Left cardiac atrium (tissue), 4 donors: ENCODE measurements at places on chromosomes 3 and 15. TPM values are rescaled to one million over a fixed set of nuclear protein-coding genes. Genes with fewer than 3 reads are reported as not detected.
A peak's percentile ranks its signal among the peaks of the same experiment; 100 is the strongest.

GRCh38 chr3:54999159-54999558, 71.3 kb upstream of the LRTM1 start:
- no peak for DNase-seq

- DNase-seq, result no peak
These were observed 31.4 kb downstream of the ALS2CL start for GRCh38 chr3:46661776-46662766.

- DNase-seq, result no peak
These were observed 150.3 kb upstream of the ARHGEF26 start for GRCh38 chr3:153970741-153971347.

DNA sequence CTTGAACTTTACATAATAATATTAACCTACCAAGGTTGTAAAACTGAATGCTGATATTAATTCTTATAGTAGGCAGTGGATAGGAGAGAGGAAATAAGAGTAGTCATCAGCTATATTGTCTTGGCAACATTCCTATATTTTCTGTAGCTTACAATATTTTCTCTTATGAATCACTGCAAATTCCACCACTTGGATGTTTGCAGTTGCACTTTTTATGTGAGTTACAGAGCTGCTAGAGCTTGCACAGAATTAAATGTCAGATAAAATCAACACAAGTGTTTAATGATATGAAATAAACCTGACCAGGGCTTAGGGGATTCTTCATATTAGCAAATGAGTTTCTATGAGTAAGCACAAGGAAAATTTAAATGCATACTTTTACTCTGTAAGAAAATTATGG, 1710.1 kb downstream of the SI start:
- DNase-seq, result no peak

Gene ACKR4
- 2.1 TPM for total RNA-seq

DNA sequence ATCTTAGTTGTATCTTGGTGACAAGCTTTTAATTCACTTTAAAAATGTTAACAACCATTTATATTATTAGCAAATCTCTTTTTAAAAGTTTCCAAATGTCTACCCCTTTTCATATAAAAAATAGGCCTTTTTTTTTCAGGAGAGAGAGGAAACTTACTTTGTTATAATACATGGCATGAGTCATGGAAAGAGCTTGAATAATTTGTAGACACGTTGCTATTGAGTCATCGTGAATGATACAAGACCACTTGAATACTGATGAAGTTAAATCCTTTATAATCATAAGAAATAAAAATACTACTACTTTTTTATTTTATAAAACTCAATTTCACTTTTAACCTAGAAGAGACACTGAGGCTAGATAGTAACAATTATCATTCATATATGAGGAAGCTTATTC, 70.3 kb upstream of the BBX start:
- no peak for DNase-seq

Gene KLHL6
- total RNA-seq, result 1.7 TPM

DNA sequence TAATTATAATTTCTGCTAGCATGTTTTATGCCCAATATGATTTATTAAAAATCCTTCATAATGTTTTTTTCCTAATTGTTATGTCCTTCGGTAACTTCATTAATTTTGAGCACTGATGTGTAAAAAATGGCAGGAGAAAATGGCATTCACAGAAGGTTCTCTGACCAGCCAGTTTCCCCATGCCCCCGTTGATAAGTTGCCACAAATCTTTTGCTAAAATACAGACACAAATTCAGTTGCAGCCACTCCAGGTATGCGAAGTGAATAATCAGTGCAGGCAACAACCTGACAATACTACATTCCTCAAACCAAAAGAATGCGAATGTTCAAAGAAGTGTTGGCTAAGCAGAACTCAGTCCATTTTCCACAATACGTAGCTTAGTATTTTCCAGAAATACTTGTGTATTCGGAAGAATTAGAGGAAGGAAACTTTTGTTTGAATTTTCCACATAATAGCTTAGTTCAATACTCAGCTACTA, 32.7 kb downstream of the CHL1 start:
- no peak for DNase-seq

Gene CDC25A
- 0.94 TPM for total RNA-seq

Gene PHLDB2
- 31.2 TPM for total RNA-seq

DNA sequence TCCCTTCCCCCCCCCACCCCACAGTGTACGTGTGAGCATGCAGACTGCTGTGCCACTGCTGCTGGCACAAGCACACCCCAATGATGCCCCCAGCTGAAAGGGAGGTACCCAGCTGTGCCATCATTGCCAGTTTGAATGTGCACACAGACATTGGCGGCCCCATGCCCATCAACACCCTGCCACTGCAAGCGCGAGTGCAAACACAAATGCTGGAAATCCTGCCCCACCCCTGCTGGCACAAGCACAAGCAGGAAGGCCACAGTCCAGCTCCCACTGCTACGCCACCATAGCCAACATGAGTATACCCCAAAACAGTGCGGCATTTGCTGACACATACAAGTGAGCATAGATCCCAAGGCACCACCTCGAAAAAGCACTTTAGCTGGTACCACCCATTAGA, 222.9 kb downstream of the SCAPER start:
- no peak for DNase-seq

DNA sequence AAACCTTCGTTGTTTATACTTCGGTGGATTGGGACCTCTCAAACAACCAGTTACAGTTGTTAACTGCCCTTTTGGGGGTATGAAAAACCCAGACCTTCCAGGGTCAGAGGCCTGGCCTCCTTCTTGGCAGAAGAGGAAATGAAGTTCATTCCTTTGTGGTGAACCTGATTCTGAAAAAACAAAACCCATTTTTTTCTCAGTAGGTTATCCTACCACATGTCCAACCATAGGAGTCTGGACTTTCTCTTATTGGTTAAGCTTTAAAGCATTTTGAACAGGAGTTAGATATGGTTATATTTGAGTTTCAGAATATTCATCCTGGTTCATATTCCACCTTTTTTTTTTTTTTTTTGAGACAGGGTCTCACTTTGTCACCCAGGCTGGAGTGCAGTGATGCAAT, 7.2 kb upstream of the LACTB start:
- DNase-seq, result no peak

Gene RFTN1
- total RNA-seq, result 28.0 TPM

Gene ITIH1
- not detected for total RNA-seq

DNA sequence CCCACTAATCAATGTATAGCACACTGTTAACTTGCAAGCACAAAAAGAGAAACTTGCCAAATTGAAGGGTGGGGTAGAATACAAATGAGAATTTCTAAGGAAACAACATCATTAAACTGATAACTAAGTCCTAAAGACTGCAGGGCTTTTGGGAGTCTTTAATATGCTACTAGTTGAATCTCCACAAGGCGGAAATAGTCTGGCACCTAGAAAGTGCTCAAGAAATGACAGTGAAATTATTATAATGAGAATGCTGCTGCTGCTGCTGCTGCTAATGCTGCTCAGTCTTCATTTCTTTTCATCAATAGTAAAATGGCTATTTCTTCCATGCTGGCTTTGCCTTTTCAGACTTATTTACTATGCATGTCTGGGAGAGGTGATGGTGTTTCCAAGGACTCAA, 91.8 kb downstream of the BTD start:
- DNase-seq, result no peak

- DNase-seq, result no peak
These were observed 8.7 kb downstream of the SPCS1 start for GRCh38 chr3:52714335-52715302.

- DNase-seq, result peak; percentile 48
These were observed 49.1 kb upstream of the TJP1 start for GRCh38 chr15:29871401-29871800.

DNA sequence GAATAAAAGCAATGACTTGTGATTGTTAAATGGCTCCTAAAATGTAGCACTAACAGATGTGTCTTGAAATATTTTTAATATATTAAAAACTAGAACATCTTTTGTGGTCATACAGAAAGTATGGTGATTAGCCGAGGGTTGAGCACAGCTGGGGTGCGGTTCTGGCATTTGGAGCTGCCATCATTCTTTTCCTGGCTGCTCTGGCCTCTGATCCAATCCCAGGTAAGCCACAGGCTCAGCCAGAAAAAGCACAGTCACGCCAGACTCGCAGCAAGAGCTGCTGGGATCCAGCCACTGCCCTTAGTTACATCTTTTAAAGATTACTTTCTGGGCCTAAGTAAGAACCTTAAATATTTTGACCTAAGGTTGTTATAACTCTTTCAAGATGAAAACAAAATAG, 196.8 kb downstream of the PLCL2 start:
- DNase-seq, result no peak

Gene EFCAB12
- total RNA-seq, result 0.37 TPM

DNA sequence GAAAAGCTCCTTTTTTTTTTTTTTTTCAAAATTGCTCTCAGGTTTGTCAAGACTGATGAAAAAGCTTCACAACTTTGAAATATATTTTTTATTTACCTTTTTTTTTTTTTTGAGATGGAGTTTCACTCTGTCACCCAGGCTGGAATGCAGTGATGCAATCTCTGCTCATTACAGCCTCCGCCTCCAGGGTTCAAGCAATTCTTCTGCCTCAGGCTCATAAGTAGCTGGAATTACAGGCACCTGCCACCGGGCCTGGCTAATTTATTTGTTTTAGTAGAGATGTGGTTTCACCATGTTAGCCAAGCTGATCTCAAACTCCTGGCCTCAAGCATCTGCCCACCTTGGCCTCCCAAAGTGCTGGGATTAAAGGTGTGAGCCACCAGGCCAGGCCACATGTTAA, 1515.0 kb downstream of the OTOL1 start:
- no peak for DNase-seq

GRCh38 chr3:158712443-158712842, 19.8 kb downstream of the RARRES1 start:
- DNase-seq, result no peak

GRCh38 chr3:184949251-184949965, 137.4 kb downstream of the VPS8 start:
- no peak for DNase-seq

DNA sequence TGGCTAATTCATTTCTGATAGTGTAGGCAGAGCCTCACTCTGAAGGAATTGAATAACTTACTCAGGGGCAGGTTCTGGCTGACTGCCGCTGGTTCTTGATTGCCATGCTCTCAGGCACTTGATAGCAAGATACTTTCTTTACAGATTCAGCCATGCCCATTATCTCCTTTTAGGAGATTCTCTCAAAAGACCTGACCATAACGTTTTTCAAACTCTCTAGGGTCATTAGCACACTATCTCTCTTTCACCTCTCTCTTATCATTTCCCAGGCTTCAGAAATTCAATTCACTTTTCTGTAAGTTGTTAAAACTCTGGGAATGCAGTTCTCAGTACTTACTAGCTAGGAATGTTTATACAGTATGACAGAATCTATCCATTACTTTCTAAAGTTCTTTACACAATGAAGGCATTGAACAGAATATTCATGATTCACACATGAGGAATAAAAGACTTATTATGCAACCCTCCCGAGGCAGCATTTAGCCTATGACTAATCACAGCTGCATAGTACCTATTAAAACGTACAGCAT, 850.3 kb upstream of the CADM2 start:
- DNase-seq, result no peak

Gene ZNF660
- total RNA-seq, result 2.5 TPM

Gene POLR2H
- total RNA-seq, result 34.4 TPM

DNA sequence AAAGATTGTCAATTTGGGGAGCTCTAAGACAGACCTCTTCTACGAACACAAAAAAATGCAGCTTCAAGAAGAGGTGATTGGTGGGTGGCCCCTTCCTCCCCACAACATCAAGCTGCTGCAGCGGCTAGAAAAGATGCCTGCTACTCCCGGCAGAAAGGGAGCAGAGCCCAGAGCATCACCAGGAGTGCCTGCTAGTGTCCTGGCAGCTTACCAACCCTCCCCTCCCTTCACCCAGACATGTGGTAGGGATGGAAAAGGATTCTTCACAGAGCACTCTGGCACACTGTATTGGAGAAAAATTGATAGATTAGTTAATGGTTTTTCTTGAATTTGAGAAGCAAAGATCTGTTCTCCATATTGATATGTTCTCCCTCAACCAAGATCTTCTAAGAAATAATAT, 10.8 kb downstream of the IP6K1 start:
- DNase-seq, result no peak

DNA sequence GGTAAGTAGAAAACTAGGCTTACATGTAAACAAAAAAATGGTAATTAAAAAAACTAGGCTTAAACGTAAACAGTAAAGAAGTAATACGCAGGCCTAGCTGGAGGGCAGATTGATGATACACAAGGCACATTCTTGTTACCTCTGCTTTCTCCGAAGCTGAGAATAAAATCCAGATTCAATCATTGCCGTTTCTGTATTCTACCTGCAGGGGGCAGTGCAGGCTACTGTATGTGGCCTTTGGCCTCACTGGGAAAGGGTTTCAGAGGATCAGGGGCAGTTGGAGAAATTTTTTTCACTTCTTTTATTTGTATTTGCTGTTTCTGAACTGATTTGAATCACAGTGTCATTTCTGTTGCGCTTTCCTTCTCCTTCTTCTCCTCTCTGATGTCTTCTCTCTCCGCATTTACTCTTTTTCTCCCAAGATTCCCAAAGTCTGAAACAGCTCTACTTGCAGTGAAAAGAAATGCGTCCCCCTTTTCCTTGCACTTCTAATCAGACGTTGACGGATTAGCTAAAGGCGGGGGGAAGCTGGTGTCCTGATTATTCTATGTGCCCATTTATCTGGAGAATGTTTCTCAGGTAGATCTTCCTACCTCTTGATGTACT, 67.1 kb upstream of the MCTP2 start:
- DNase-seq, result peak; percentile 34

DNA sequence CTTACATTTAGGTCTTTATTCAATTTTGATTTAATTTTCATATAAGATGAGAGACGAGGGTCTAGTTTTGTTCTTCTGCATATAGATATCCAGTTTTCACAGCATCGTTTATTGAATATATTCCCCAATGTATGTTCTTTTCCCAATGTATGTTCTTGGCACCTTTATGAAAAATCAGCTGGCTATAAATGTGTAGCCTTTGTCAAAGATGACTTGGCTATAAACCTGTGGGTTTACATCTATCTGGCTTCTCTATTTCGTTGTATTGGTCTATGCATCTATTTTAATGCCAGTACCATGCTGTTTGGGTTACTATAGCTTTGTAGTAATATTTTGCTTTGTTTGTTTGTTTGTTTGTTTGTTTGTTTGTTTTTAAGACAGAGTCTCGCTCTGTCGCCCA, 11.7 kb upstream of the IREB2 start:
- no peak for DNase-seq

Gene DOCK3
- 3.8 TPM for total RNA-seq

Gene MYH15
- 0.65 TPM for total RNA-seq

- DNase-seq, result no peak
These were observed 15.3 kb downstream of the SNX33 start for GRCh38 chr15:75662823-75663519.

- no peak for DNase-seq
These were observed 139.4 kb downstream of the FHIT start for GRCh38 chr3:61111825-61112224.

GRCh38 chr15:80560601-80561400, 134.3 kb upstream of the ABHD17C start:
- no peak for DNase-seq

- no peak for DNase-seq
These were observed 119.0 kb downstream of the GOLIM4 start for GRCh38 chr3:167976516-167977361.

Gene SERINC4
- 0.24 TPM for total RNA-seq

- no peak for DNase-seq
These were observed 3.6 kb downstream of the CTNNB1 start for GRCh38 chr3:41202834-41203345.
